NCI-H1105 (cell line): ENCODE measurements at places on chromosomes 5 and 9.

DNA sequence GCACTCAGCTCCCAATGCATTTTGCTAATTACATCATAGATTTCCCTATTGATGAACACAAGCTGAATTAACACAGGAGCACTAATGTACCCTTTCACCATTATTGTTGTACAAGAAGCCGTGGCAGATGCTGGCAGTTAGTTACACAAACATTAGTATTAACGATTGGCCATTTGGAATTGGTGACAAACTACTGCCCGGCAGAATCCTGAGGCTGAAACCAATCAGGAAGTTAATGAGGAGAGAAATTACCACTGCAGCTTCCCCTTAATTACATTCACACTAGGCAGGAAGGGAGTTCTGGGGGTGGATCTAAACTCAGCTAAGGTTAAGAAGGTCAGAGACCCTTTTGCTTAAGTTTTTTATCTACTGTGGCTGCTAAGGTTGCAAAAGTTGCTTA is 9.6 kb upstream of the DMRT3 start:
- DNase-seq: no peak

DNA sequence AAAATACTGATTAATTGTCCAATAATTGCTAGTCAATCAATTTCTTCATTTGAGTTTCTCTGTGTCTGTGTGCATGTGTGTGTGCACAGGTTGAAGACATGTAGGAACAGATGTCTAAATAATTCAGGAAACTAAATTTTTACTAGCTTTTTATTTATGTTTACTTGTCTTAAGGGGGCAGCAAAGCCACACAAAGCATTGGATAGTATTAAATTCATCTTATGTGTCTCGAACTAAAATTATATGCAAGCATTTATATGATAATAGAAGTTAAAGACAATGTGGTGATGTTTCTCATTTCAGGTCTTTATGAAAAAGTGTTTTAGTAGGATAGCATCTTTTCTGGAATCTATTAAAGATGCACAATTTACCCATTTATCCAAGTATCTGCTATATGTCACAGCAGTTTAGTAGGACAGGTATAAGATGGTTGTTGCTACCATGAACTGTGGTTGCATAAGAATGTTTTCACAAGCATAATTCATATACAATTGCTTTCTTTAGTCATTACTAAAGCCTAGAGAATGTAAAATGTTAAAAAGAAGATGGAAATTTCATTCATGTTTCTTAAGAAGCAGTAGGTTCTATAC is 784.6 kb upstream of the NUDT12 start:
- DNase-seq: no peak

DNA sequence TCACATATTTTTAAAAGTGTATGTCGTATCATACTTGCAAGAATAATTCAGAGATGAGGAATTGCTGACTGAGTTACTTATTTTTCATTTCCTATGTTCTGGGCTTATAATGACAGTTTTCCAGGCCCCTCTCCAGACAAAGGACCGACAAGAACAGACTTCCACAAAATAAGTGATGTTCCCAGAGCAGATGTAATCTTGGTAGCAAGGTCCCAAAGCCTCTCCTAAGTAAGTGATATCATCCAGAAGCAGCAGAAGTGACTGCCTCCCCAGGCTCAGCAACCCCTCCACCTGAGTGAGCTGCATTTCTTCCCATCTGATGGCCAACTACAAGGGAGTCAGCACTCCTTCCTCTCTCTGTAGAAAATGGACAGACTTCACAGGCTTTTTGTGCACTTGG is 57.1 kb downstream of the SEMA6A start:
- DNase-seq: no peak

DNA sequence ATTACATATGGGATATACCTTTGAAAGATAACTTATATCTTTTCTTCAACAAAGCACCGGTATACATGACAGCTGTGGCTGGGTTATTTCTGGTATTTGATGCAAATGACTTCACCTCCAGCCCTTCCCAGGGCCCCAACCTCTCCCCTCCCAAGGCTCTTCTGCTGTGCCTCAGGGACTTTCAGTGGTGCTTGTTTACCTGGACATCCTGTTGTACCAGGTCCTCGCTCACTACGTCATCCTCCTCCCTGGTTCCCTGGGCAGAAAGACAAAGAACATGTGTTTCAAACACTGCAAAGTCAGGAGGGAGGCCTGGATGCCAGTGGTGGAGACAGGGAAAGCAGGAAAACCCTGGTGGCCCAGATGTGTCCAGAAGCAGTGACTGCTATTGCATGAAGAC is 23.4 kb downstream of the ANXA6 start:
- DNase-seq: no peak

- DNase-seq: peak; percentile 34
Measured at GRCh38 chr5:74017786-74018211, 391.8 kb downstream of the ARHGEF28 start.

DNA sequence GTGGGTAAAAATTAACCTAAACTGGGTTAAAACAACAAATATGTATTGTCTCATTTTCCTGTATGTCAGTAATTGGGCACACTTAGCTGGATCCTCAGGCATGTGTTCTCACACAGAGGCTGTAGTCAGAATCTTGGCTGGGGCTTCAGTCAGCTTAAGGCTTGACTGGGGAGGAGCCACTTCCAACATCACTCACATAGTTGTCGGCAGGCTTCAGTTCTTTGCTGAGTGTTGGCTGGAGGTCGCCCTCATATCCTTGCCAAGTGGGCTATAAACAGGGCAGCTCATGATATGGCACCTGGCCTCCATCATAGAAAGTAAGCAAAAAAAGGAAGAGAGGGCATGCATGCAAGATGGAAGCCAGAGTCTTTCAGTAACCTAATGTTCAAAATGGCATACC is 173.0 kb downstream of the GIN1 start:
- no peak for DNase-seq

- no peak for DNase-seq
Measured at GRCh38 chr9:127983847-127984289, 3.1 kb upstream of the EEIG1 start.

DNA sequence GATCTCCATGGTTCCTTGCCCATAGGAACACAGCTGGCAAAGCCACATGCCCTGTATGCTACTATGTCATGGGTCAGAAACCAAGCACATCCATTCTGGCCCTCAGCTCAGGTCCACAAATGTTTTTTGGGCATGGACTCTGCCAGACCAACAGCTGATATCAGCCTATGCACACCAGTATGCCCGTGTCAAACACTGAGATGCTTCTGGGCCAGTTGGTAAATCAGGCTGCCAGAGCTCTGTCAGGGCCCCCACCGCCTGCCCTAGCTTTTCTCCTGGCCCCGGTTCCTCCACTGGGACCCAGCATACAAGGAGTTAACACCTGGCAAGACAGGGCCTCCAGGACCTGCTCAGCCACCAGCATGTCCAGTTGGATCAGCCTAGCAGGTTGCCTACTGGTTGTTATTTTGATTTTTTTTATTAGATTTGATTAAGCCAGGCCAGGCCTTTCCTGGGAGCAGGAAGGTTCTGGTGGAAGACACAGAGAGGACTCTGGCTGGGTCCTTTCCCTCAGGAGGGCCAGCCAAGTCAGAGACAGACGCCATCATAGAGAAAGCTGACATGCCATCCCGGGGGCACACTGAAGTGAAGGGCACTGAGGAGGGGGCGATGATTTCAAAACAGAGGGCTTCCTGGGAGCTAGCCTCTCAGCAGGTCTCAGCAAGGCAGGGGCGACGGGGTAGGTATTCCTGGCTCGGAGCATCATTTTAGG is 65.8 kb downstream of the TSTD2 start:
- no peak for DNase-seq

GRCh38 chr5:125011419-125011818 is 265.0 kb upstream of the ZNF608 start:
- no peak for DNase-seq

DNA sequence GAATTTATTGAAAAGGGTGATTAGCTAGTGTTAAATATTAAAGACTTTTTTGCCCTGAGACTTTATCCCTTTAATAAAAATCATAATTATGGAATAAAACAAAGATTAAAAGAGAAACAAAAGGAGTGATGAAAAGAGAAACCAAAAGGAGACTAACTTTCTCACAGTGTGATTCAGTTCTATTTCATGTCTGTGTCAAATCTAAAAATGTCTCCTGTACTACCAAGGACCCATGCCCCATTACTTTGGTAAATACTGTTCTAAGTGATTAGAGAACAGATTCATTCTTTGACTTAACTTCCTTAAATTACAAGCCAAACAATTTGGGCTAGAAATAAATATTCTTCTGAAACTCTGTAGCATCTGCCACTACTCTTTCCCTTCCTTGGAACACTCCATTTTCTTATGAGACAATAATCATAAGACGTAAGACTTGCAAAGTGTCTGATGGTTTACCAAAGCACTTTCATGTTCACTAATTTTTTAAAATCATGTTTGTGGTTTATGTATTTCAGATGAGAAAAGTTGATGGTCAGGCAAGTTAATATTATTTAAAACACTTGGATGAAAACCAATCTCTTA is 319.0 kb downstream of the EBF1 start:
- DNase-seq: no peak

GRCh38 chr9:4425319-4426045 is 64.8 kb upstream of the SLC1A1 start:
- DNase-seq: no peak

GRCh38 chr9:97744710-97745708 is 47.9 kb upstream of the XPA start:
- DNase-seq: no peak
